ENCODE measurements at places on chromosomes 12 and 14.

DNA sequence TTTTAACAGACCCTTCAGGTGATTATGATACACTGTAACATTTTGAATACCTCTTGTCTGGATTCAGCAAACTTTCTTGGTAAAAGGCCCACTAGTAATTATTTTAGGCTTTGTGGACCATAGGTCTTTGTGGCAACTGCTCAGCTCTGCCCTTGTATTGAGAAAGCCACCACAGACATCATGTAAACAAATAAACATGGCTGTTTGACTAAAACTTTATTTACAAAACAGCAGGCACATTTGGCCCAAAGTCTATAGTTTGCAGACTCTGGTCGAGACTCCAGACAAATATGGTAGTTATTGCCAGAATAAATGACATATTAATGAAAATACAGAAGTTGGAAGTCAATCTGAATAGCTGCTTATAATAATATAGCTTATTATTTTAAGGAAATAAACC lies 18.2 kb downstream of the NAA30 start:
- no peak for DNase-seq

GRCh38 chr12:47570151-47570550 lies 135.7 kb downstream of the RPAP3 start:
- DNase-seq = no peak

- no peak for DNase-seq
Measured at GRCh38 chr12:47730341-47730744, 5.1 kb upstream of the ENDOU start.

- DNase-seq = no peak
Measured at GRCh38 chr12:80593766-80594165, 113.7 kb upstream of the MYF6 start.
